ENCODE measurements at places on chromosomes 11 and 22. TPM values are rescaled to one million over a fixed set of nuclear protein-coding genes. Genes with fewer than 3 reads are reported as not detected.

Gene ZBTB3
- total RNA-seq = 9.6 TPM

DNA sequence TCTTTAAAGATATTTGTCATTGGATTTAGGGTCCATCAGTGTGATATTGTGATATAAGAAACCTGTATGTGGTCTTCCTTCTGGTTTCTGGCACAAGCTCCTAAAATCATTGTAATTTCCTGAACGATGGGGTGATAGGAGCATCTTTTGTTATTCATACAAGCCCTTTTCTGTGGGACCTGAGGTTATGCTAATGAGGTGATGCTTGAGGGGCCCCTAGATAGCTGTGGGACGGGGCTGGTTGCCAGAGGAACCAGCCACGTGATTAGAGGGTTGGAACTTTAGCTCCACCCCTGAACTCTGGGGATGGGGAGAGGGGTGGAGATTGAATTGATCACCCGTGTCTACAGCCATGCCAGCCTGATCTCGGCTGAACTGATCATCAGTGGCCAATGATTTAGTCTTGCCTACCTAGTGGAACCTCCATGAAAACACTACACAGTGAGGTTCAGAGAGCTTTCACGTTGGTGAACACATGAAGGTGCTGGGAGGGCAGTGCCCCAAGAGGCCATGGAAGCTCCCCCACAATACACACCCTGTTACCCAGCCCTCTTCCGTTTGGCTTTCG lies 62.8 kb downstream of the BCR start:
- H3K27me3 ChIP-seq = no peaks in the 10 kb centered on the region
- H3K36me3 ChIP-seq = no peaks in the 10 kb centered on the region
- no peak overlapping the region for H3K4me3 ChIP-seq
- peaks cover 32% of the 10 kb centered on the region for H3K4me1 ChIP-seq
- no peak for DNase-seq

Gene APOBEC3H
- total RNA-seq = not detected

Gene LYVE1
- 36.1 TPM for total RNA-seq

GRCh38 chr11:112229746-112230433 lies 3.7 kb downstream of the PTS start:
- H3K27me3 ChIP-seq = no peaks in the 10 kb centered on the region
- H3K4me3 ChIP-seq = no peak overlapping the region
- no peak for DNase-seq
- no peak overlapping the region for H3K27ac ChIP-seq

DNA sequence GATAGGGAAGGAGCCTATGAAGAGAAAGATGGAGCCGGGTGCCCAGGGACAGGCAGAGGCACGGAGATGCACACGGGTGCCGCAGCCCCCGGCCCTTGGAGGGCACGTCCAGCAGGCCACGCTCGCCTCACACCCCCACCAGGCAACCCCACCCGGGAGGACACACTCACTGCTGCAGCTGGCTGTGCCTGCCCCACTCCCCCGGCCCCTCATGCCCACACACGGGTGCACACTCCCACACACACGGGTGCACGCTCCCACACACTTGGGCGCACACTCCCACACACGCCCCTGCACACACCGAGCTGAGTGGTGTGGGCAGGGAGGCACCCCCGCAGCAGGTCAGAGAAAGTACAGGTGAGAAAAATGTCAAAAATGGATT lies 1.1 kb downstream of the MOB2 start:
- H3K27ac ChIP-seq = peak overlapping the region; percentile 61
- no peaks in the 10 kb centered on the region for H3K4me1 ChIP-seq
- H3K4me3 ChIP-seq = peak overlapping the region; percentile 41
- H3K27me3 ChIP-seq = no peaks in the 10 kb centered on the region

Gene OR5A1
- total RNA-seq = not detected

DNA sequence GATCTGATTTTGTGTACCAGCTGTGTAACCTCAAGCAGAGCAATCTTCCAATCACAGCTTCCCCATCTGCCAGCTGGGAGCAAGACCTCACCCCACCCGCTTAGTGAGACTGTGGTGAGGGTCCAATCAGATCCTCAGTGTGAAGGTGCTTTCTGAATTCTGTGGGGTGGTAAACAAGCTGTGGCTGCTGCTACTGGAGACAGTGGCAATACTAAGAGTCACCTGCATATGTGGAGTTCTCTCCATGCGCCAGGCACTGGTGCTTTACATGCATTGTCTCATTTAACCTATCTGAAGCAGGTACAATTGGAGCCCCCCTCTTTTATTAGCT lies 50.4 kb downstream of the CWC15 start:
- no peaks in the 10 kb centered on the region for H3K27me3 ChIP-seq
- no peaks in the 10 kb centered on the region for H3K4me1 ChIP-seq
- H3K4me3 ChIP-seq = no peak overlapping the region
- DNase-seq = no peak

- no peaks in the 10 kb centered on the region for H3K4me1 ChIP-seq
- no peak overlapping the region for H3K4me3 ChIP-seq
- no peaks in the 10 kb centered on the region for H3K36me3 ChIP-seq
- no peaks in the 10 kb centered on the region for H3K27me3 ChIP-seq
- DNase-seq = no peak
Measured at GRCh38 chr11:17596711-17597110, 49.7 kb downstream of the OTOG start.

DNA sequence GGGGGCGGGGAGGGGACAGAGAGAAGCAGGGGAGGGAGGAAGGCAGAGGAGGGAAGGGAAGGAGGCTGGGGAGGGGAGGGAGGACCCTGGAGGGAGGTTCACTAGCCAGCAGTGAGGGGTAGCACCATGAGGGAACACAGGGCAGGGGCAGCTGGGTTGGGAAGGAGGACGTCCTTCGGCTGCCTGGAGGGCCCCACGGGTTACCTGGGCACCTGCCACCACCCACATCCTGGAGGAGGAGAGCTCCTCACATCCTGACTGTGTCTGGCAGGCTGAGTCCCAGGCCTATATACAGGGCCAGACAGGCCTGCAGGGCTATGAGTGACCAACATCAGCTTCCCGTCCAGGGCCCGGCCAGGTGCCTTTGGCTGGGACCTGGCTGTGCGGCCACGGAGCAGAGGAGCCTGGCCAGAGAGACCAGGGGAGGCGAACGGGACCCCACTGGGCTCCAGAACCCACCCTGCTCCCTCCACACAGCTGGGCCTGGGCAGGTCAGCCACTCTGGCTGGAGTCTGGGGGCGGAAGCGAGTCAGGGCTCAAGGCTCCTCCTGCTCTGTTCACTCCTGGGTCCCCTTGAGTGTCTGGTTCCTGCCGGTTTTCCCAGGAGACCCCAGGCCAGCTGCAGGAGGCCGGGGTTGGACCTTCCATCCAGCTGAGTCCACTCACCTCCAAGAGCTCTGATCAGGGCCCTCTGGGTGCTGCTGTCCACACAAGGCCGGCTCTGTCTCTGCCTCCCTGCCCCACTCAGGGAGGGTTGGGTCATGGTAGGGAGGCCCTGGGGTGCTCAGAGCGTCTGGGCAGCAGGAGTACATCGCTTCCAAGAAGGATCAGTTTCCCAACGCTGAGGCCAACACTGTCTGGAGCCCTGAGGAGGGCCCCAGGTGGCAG lies 677.7 kb downstream of the BRD1 start:
- H3K4me3 ChIP-seq = no peak overlapping the region
- H3K27ac ChIP-seq = no peak overlapping the region
- no peaks in the 10 kb centered on the region for H3K36me3 ChIP-seq
- no peaks in the 10 kb centered on the region for H3K27me3 ChIP-seq
- H3K4me1 ChIP-seq = no peaks in the 10 kb centered on the region

GRCh38 chr11:7046474-7047175 lies 26.3 kb downstream of the NLRP14 start:
- no peaks in the 10 kb centered on the region for H3K4me1 ChIP-seq
- no peak overlapping the region for H3K27ac ChIP-seq
- no peak for DNase-seq
- H3K36me3 ChIP-seq = no peaks in the 10 kb centered on the region

Gene GAL3ST1
- 17.7 TPM for total RNA-seq

DNA sequence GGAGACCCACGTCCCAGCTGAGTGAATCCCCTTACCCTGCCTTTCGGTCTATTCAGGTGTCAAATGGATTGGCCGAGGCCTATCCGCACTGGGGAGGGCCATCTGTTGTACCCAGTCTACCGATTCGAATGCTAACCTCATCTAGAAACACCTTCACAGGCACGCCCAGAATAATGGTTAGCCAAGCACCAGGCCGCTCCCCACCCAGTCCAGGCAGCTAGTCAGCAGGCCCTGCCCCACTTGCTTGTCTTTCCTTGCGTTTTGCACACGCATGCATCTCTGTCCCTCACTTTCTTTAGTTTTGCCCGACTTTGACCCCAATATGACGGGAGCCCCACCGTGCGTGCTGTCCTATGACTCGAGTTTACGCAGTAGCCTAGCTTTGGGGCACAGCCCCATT lies 31.7 kb downstream of the PARVB start:
- H3K4me1 ChIP-seq = peaks cover 11% of the 10 kb centered on the region
- H3K4me3 ChIP-seq = no peak overlapping the region
- no peak for DNase-seq
- H3K36me3 ChIP-seq = no peaks in the 10 kb centered on the region
- H3K27me3 ChIP-seq = no peaks in the 10 kb centered on the region
- no peak overlapping the region for H3K27ac ChIP-seq

DNA sequence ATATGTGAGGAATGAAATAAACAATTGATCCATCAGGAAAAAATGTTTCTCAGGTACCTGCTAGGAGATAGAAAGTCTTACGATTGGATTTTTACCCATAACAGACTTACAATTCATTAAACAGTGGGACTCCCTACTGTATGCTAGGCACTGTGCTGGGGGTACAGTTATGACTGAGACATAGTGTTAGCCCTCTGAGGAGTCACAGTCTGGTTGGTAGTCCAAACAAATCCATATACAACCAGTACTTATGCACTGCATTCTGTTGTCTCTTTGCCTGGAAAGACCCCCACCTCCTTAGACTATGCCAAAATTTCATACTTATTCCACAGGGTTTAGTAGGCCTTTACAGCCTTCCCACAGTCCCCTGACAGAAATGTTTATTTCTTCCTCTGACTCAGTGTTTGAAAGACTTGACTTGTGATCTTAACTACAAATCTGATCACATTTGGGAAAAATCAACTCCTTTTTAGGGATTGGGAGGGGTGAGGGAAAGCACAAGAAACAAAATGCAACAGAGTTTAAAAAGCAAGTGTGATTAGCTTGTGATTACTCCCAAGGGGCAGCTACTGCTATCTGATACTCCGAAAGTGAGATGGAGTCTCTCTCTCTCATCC lies 69.4 kb upstream of the HORMAD2 start:
- no peaks in the 10 kb centered on the region for H3K4me1 ChIP-seq
- DNase-seq = no peak
- no peaks in the 10 kb centered on the region for H3K27me3 ChIP-seq
- H3K27ac ChIP-seq = no peak overlapping the region

Gene PYGM
- total RNA-seq = 16.4 TPM

Gene HMOX1
- total RNA-seq = 10.7 TPM

Gene OR52A1
- total RNA-seq = not detected

Gene STIP1
- 80.0 TPM for total RNA-seq

GRCh38 chr22:44906999-44907644 lies 102.7 kb downstream of the PHF21B start:
- H3K4me1 ChIP-seq = no peaks in the 10 kb centered on the region
- no peaks in the 10 kb centered on the region for H3K36me3 ChIP-seq
- H3K4me3 ChIP-seq = no peak overlapping the region
- no peak for DNase-seq

Gene MN1
- total RNA-seq = 3.9 TPM

DNA sequence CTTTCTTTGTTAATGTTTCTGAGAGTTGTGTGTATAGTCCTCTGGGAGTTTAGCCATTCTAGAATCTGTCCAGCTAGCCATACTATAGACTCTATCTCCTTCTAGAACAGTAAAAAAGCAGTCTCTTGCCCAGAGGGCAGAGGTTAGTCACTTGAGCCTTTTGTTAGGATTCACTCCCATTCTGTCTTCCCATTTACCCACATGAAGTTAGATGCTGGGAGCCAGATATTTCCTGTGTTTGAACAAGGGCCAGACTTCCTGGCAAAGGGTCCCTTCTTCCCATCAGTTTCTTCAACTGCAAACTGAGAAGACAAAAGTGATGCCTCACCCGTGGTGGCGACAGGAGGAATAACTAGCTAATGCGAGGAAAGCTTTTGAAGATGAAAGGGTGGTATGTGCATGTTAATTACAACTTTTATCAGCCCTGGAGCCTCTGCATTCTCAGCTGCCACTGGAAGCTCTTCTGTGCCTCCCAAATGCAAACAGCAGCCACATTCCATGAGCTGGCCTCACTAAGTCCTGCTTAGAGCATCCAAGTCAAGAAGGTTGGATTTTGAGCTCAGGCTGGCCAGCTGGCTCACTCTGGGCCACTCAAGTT lies 12.8 kb downstream of the CD44 start:
- DNase-seq = no peak
- no peaks in the 10 kb centered on the region for H3K27me3 ChIP-seq
- H3K36me3 ChIP-seq = no peaks in the 10 kb centered on the region
- no peak overlapping the region for H3K4me3 ChIP-seq

- DNase-seq = no peak
- peaks cover 11% of the 10 kb centered on the region for H3K4me1 ChIP-seq
- no peaks in the 10 kb centered on the region for H3K27me3 ChIP-seq
- no peak overlapping the region for H3K4me3 ChIP-seq
Measured at GRCh38 chr11:8746331-8746974, 63.9 kb downstream of the RPL27A start.

DNA sequence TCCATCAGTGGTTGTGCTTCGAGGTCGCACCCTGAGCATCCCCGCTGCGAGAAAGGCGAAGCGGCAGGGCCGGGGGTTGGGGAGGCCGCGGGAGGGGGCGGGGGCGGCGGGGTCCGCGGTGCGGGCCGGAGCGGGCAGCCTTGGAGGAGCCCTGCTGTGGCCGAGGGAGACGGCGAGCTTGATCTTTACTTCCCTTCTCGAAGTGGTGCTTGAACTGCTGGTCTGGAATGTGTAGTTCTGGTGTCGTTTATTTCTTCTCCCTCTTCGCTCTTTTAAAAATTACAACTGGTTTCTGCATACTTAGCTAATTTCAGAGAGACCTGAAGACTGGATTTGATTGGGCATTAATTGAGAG lies 1.1 kb downstream of the APLP2 start:
- H3K27ac ChIP-seq = peak overlapping the region; percentile 96
- H3K4me3 ChIP-seq = peak overlapping the region; percentile 96
- no peak for DNase-seq
- no peaks in the 10 kb centered on the region for H3K36me3 ChIP-seq

Data from tibial nerve (tissue), 4 donors.